ENCODE measurements at places on chromosomes 13 and 19. TPM values are rescaled to one million over a fixed set of nuclear protein-coding genes. Genes with fewer than 3 reads are reported as not detected.
A peak's percentile ranks its signal among the peaks of the same experiment; 100 is the strongest.

Gene SLC46A3
- total RNA-seq = 4.9 TPM

DNA sequence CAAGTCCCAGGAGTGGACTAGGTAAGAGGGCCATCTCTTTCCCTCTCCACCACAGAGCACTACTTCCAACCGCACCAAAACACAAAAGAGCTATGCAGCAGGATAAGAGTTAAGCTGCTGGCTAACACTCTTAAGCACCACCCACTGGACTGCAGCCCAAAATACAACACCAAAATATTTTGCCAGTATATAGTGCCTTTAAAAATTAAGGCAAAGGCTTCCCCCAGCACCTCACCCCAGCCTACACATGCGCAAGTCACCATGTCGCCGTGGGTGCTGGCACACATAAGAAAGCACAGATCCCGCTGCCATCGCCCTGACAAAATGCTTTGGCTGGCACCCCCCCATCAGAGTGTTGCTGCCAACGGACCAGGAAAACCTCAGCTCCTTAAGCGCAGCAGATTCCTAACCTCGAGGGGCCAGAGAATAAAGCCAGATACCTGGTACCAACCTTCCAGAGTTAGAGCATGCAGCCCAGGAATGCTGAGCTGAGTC is 608.3 kb downstream of the PCDH17 start:
- no peak for DNase-seq

Gene CASP14
- total RNA-seq = 0.11 TPM

- DNase-seq = no peak
These were observed 27.4 kb downstream of the FPR3 start for GRCh38 chr19:51822325-51822724.

Gene TNFRSF19
- 2.0 TPM for total RNA-seq

DNA sequence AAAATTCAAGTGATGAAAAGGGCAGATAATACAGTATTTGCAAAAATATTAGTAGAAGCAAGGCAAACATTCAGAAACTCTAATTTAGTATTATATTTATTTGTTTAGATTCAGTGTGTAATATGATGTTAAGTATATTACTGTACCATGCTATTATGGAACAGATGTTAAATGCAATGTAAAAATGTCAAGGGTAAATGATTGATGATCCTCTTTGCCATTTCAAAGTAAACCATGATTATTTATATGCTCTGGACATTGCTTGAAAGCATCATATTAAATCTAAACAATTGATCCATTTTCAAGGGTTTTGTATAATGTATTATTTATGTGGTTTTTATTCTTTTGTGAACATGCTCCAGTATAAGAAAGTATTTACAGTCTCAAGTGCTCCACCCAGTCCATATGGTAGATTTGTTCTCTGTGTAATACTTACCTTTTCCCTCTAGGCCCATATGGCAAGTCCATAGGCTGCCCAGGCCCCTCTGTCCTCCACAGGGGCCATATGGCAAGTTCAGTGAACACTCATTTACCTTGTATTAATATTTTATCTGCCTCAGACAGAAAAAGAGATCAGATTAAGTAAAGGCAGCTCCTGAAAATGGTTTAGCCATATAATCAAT is 353.5 kb downstream of the DACH1 start:
- DNase-seq = no peak

DNA sequence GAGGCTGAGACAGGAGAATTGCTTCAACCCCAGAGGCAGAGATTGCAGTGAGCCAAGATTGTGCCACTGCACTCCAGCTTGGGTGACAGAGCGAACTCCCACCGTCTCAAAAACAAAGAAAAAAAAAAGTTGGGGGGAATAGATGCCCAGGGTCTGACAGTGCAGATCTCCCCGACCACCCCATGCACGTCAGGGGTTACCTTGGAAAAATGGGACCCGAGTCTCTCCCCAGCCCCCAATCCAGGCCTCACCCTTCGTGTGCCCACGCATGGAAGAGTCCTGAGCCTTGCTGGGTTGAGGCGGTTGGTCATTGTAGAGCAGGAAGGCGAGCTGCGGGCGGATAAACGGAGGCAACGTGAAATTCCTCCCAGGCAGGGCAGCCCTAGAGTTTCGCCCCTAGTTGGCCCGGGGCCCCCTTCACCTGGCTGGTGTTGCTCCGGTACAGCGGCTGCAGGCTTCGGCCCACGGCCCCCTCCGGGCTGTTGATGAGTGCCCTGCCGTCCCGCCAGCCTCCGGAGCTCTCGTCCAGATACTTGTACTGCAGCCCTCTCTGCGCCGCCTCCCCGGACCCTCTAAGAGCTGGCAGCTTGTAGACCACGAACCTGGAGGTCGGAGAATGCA is 588 bp downstream of the DNASE2 start:
- no peak for DNase-seq

- DNase-seq = no peak
These were observed 29.9 kb downstream of the CEBPG start for GRCh38 chr19:33403221-33403972.

DNA sequence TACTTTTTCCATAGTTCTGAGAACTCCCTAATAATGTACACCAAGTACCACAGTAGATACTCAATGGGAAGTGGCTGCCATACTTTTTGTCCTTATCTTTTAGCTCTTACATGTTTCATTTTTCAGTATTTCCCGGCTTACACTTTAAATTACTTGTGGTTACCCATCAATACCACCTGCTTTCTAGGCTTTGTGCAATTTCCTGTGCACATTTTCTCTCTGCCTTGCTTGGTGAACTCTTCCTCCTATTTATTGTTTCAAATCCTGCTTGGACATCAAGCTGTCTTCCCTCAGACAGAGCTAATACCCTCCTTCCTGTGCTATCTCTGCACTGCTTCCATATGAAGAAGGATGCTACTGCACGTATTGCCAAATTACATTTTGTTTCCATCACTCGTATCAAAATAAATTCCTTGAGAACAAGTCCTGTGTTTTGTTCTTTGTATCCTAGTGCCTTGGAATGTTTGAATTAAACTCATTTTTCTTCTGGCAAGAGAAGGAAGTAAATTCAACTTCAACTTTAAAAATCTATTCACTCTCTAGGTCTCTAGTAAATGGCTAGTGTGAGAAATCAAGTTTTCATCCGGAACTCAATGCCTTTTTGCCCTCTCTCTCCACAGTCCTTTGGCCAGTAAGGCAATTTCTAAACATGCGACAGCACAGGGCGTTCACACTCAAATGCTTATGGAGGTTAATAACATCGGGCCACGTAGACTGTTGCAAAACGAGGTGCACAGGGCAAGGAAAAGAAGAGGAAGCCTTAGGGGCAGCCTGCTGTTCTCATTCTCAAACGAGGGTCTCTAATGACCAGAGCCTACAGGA is 5.6 kb downstream of the ZAR1L start:
- no peak for DNase-seq

DNA sequence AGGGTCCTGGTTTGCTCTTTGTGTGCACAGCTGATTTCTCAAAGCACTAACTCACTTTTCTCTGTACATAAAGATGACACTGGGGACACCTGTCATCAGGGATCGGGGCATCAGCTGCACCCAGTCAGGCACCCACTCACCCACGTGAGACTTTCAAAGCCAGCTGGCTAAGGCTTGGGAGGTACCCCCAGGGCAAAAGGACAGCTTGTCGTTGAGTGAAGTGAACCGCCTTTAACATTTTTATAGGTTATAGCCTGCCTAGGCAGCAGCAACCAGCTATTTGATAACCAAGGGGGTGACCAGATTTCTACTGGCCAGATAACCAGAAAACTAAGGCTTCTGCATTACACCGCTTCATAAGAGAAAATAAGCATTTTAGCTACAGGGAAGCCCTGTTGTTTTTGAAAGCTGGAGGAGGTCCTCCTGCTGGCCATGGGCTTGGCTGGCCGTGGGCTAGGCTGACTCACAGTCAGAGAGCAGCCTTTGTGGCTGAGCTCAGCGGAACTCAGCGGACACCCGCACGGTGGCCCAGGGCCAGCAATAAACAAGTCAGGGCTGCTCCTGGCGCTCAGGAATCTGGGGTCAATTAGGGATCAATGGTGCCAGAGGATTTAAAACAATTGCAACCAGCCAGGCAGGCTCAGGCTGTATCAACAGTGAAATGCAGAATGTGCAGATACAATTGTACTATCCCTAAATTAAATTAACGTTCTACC is 57.1 kb downstream of the ALOX5AP start:
- peak; percentile 92 for DNase-seq

- no peak for DNase-seq
These were observed 49.6 kb downstream of the MYO9B start for GRCh38 chr19:17125062-17125727.

- no peak for DNase-seq
These were observed 8.6 kb downstream of the PPP5C start for GRCh38 chr19:46355234-46356148.

Gene GRK1
- total RNA-seq = not detected

- no peak for DNase-seq
These were observed 63.8 kb downstream of the SCEL start for GRCh38 chr13:77599351-77599750.

DNA sequence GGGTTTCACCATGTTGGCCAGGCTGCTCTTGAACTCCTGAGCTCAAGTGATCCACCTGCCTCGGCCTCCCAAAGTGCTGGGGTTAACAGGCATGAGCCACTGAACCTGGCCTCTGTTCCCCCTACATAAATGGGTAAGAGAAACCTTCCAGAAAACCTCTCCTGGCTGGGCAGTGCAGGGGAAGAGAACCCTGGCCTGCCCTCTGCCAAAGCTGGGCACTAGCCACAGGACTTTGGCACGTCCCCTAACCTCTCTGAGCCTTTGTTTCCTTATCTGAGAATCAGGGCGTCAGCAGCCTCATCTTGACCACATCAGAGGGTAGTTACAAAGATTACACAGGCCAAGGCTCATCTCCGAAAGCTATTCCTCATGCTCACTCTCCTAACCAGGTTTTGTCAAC is 2.2 kb downstream of the SBSN start:
- DNase-seq = no peak

GRCh38 chr13:53191091-53191490 is 162.5 kb downstream of the OLFM4 start:
- peak; percentile 87 for DNase-seq

GRCh38 chr13:38718374-38718773 is 31.5 kb downstream of the FREM2 start:
- no peak for DNase-seq

- DNase-seq = no peak
These were observed 1.1 kb downstream of the RAB8A start for GRCh38 chr19:16112778-16113177.

DNA sequence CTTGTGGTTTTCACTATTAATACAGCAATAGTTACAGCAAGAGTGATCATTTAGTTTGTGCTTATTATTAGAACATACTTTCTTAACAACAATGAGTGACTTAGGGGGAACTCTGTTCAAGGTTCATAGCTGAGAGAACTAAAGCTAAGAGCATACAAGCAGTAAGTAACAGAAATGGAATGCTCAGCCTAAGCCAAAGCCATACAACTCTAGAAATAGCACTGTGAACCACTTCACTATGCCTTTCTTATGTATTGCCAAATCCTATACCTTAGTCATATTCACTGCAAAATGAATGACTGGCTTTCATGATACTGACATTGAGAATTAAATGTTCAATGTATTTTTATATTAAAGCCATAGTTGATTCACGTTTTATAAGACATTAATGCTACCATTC is 599.7 kb upstream of the SLITRK1 start:
- DNase-seq = peak; percentile 8

DNA sequence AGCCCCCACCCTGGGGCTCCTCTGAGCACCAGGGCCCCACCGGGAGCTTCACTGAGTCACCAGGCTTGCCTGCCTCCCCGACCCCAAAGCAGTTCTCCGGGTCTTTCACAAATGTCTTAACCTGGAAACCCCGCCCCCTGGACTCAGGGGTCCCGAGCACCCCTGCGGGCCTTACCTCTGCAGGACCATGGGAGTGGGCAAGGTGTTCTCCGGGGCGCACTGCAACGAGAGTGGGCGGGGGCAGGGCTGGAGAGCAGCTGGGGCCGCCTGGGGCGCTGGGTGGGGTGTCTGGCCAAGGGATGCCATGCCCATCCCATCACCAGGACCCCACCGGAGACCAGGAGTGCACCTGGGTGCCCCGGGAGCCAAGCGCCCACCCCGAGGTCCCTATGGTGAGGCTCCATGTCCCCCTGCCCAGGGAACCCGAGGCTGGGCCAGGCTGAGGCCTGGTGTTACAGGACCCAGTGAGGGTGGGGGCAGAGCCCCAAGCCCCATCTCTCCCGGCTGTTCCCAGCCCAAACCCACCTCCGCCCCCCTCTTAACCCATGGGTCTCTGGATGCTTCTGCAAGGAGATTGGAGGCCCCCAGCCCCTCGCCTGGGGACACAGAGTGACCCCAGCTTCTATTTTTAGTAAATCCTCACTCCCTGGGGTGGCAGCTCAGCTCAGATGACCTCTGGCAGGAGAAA is 10.9 kb downstream of the MKNK2 start:
- DNase-seq = no peak

Gene CLEC11A
- total RNA-seq = 168 TPM

- no peak for DNase-seq
These were observed 134.1 kb upstream of the SLC10A2 start for GRCh38 chr13:103200118-103200885.

DNA sequence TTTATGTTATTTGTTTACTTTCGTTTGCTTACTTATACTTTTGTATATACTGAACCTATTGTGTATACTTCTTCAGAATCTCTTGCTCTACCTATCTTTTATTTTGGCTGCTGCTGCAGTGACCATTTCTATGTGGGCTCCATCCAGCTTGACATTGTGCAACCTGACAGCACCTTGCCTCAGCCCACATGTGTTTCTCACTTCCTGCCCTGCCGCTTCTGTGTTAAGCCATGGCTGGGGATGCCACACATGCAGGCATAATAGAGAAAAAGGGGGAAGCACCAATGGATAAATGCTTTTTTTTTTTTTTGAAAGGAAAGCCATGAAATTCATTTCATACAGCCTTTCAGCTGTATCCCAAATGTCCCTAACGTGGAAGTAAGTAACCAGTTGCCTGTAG is 147.6 kb downstream of the RBM26 start:
- peak; percentile 20 for DNase-seq

Gene KCNK6
- 0.94 TPM for total RNA-seq

Gene S1PR2
- total RNA-seq = 1.9 TPM

Gene ZNF626
- total RNA-seq = not detected

DNA sequence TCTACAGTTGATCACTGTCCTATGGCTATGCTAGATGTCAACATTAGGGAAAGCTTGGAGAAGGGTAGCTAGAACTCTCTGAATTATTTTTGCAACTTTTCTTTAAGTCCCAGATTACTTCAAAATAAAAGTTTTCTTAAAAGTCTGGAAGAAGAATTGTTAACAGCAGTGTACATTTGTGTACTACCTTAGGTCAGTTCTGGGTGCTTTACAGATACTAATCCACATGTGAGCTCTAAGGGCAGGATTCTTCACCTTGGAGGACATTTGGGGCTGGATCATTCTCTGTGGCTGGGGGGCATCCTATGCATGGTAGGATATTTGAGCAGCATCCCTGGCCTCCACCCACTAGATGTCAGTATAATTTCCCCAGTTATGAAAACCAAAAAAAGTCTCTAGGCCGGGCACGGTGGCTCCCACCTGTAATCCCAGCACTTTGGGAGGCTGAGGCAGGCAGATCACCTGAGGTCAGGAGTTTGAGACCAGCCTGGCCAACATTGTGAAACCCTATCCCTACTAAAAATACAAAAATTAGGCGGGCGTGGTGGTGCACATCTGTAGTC is 2.8 kb downstream of the BRME1 start:
- DNase-seq = peak; percentile 48

GRCh38 chr19:35843676-35844481 is 8.4 kb downstream of the NPHS1 start:
- no peak for DNase-seq

Gene ERICH4
- total RNA-seq = not detected

- no peak for DNase-seq
These were observed 4.2 kb downstream of the PDE4C start for GRCh38 chr19:18221815-18222725.

- DNase-seq = peak; percentile 26
These were observed 81.1 kb upstream of the SERP2 start for GRCh38 chr13:44292545-44292944.

GRCh38 chr13:93723316-93723715 is 496.7 kb downstream of the GPC6 start:
- no peak for DNase-seq

Data from HT1080 (cell line).